ENCODE measurements at places on chromosomes 16 and 17.

- DNase-seq: no peak
Measured at GRCh38 chr17:77098884-77099545, 41.8 kb upstream of the SEC14L1 start.

GRCh38 chr16:20950294-20950693, 49.7 kb downstream of the LYRM1 start:
- DNase-seq: no peak

- no peak for DNase-seq
Measured at GRCh38 chr16:16578701-16579100, 199.8 kb downstream of the NPIPA7 start.

- DNase-seq: no peak
Measured at GRCh38 chr16:54211203-54211602, 75.4 kb downstream of the IRX3 start.

DNA sequence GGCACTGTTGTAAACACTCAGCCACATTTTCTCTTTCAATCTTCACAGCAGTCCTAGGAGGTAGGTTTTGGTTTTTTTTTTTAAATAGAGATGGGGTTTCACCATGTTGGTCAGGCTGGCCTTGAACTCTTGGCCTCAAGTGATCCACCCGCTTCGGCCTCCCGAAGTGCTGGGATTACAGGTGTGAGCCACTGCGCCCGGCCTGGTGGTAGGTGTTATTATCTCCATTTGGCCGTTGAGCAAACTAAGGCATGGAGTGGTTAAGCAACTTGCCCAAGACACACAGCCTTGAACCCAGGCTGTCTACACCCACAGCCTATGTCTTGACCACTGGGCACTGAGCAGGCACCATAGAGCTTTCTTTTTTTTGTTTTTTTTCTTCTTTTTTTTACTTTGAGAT, 8.6 kb downstream of the SGCA start:
- DNase-seq: no peak

DNA sequence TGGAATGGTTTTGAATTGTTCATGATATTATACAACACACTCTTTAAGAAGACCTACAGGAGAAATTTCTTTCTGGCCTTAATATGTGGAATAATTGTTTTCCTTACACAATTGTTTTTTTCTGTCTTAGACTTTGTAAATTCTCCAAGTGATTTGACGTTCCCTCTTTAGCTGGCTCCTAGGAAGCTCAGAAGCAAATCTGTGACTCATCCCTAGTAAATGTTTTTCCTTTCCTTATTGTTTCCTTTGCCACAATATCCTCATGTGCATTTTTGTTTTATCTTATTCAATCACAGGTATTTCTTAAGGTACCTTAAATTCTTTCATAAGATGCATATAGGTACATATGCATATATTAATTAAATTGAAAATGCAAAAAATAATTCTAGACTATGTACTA, 13.5 kb downstream of the KIAA0753 start:
- no peak for DNase-seq

GRCh38 chr16:80614908-80615671, 74.3 kb downstream of the DYNLRB2 start:
- DNase-seq: peak; percentile 54

- DNase-seq: no peak
Measured at GRCh38 chr17:5354886-5355415, 64.5 kb downstream of the NUP88 start.

DNA sequence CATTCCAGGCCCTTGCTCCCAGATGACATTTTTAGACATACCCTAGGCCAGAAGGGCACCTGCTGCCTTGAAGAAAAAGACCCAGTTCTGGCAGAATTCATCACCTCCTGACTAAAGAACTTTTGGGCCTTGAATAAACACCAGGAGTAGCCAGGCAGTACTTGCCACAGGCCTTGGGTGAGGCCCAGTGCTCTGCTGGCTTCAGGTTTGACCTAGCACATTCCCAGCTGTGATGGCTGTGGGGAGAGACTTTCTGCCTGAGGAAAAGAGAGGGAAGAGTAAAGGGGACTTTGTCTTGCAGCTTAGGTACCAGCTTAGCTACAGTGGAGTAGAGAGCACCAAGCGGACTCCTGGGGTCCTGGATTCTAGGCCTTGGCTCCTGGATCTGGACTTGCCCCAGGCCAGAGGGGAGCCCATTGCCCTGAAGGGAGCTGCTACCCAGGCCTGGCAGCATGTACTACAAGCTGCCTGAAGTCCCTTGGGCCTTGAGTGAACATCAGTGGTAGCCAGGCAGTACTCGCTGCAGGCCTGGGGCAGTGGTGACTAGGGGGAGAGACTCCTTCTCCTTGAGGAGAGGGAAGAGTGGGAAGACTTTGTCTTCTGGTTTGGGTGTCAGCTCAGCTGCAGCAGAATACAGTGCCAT, 44.3 kb downstream of the ABCA8 start:
- DNase-seq: no peak

GRCh38 chr16:177981-178667, 1.6 kb downstream of the HBA1 start:
- no peak for DNase-seq

GRCh38 chr16:17470908-17471718, at the start of gene XYLT1:
Gene XYLT1 (minus strand): TSS chr16:17470960. CDS start chr16:17470796, 164 bp downstream.
- DNase-seq: peak; percentile 14

- DNase-seq: no peak
Measured at GRCh38 chr17:2191227-2191626, 112.4 kb downstream of the SMG6 start.

- no peak for DNase-seq
Measured at GRCh38 chr17:20077978-20078685, 69.0 kb downstream of the SPECC1 start.

DNA sequence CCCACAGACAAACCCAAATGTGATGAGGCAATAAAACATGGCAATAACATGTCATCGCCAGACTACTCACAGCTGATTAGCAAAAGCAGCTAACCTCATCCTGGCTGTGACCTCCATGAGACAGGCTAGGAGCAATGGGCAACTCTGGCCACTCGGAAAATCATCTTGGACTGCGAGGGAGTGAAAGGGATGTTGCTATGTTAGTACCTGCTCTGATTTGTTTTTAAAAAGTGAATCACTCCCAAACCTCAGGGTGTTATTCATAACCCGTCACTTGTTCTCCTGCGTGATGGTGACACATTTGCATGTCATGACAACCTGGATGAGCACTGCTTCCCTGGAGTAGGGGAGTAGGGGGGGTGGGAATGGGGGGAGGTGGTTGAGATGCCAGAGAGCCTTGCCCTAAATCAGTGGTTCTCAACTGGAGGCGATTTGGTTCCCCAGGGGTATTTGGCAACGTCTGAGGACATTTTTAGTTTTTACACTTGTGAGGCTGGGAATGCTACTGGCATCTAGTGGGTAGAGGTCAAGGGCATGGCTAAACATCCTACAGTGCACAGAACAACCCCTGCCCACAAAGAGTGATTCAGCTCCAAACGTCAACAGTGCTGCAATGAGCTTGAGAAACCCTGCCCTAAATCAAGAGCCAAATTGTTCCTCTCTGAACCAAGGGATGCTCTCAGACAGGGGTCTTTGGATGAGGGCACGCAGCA, 241.7 kb downstream of the SOX9 start:
- peak; percentile 72 for DNase-seq

GRCh38 chr17:66487981-66488468, 185.6 kb downstream of the PRKCA start:
- no peak for DNase-seq

DNA sequence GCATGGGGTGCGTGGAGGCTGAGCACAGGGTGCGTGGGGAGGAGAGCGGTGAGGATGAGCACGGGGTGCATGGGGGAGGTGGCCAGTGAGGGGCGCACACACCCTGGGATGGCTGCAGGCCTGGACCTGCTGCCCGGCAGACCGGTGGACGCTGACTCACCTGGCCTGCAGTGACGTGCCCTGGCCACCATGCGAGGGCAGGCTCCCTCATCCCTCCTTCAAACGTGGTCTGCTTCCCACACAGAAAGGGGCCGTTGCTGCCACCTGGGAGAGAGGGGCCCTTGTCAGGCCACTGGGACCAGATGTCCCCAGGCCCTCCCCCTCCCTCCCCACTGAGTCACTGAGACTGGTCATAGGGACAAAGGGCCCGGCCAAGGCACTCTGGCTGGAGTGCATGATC, 20.1 kb upstream of the APRT start:
- no peak for DNase-seq

- DNase-seq: no peak
Measured at GRCh38 chr17:79670537-79671084, 59.8 kb upstream of the RBFOX3 start.

- DNase-seq: no peak
Measured at GRCh38 chr16:66616592-66616991, 12.1 kb downstream of the CMTM3 start.
